ENCODE measurements at places on chromosomes 6 and 20.

DNA sequence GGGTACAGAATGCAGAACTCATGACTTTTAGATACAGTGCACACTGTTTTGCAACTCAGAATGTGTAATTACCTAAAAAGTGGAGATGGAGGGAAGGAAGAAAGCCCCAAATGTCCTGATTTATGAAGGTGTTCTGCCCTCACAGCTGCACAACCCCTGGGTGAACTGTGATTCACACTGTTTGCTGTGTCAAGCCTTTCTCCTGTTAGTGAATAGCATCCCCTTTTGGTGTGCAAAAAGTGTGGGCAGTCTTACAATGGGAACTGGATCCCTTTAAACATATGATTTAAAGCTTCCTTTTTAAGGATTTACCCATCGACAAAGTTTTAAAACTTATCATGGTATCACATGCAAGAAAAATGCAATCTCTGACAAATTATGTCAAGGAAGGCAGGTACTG is 633.4 kb upstream of the EPHA7 start:
- DNase-seq: no peak

GRCh38 chr6:142943711-142944123 is 1.3 kb downstream of the HIVEP2 start:
- DNase-seq: peak; percentile 22

- DNase-seq: no peak
Observed at GRCh38 chr20:54212226-54212625, 4.3 kb downstream of the PFDN4 start.

DNA sequence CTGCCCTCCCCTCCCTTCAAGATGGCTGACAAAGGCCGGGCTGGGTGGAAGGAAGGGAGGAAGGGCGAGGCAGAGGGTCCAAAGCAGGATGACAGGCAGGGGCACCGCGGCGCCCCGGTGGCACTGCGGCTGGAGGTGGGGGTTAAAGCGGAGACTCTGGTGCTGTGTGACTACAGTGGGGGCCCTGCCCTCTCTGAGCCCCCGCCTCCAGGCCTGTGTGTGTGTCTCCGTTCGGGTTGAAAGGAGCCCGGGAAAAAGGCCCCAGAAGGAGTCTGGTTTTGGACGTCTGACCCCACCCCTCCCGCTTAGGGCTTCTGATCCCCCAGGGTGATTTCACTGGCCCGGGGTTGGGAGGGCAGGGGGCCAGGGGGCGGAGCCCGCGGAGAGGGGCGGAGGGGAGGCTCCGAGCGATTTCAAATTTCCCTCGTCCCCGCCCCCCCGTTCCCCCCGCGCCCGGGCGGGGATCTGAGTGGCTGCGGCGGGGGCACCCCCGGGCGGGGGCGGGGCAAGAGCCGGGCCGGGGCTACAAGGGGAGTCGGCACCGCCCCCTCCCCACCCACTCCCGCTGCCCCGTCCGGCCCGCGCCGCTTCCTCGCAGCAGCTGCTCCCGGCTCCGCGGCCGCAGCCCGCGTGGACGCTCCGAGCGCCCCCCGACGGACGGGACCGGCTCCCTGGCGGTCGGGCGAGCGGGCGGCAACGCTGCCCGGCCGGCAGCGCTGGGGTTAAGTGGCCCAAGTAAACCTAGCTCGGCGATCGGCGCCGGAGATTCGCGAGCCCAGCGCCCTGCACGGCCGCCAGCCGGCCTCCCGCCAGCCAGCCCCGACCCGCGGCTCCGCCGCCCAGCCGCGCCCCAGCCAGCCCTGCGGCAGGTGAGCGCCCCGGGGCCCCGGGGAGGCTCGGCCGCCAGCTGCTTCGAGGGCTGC is at the start of gene DNMT3B:
Gene DNMT3B (plus strand): TSS at position 555 of the 923 bp plus-strand sequence. CDS start 17,939 bp downstream, outside the sequence.
- peak; percentile 54 for DNase-seq

GRCh38 chr6:43964659-43965570 is 162.3 kb downstream of the MRPL14 start:
- no peak for DNase-seq

- no peak for DNase-seq
Observed at GRCh38 chr20:53901497-53902096, 168.8 kb downstream of the BCAS1 start.

- no peak for DNase-seq
Observed at GRCh38 chr6:16840725-16841124, 79.5 kb upstream of the ATXN1 start.

DNA sequence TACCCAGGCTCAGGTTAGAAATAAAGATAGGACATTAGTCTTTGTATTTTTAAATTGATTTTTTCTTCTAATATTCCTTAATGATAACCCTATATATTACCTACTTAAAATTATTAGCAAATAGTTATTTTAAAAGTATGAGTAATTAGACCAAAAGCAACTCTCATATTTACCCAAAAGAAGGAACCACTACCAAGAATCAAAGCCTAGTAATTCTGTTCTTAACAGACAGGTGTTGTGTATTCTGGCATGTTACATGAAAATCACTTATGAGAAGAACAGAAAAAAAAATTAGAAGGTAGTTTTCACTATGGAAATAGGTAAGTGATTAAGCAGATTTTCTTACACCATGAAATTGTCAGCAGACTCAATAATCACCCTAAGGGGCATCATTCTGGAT is 105.1 kb downstream of the ATG5 start:
- DNase-seq: no peak

GRCh38 chr20:49669601-49670189 is 44.0 kb downstream of the B4GALT5 start:
- DNase-seq: no peak

DNA sequence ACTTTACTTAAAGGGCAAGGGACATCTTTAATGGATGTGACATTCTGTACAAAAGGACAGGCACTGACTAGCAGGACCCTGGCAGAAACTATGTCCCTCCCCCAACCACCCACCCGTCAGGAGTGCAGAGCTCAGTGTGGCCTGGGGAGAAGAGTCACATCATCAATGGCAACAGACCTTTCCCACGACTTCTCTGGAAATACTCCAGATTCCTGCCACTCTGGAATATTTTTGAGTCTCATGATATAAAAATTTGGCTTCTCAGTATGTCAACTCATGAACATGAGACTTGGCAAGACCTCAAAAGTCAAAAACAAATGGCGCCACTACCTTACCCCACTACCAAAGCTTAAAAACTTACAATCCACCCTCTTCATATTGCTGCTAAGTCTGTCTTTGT is 118.3 kb downstream of the SLC23A2 start:
- DNase-seq: no peak

GRCh38 chr20:14219801-14220461 is 117.5 kb downstream of the FLRT3 start:
- DNase-seq: no peak

GRCh38 chr20:5931411-5931810 is 18.9 kb downstream of the TRMT6 start:
- DNase-seq: no peak

- no peak for DNase-seq
Observed at GRCh38 chr6:148179786-148180185, 162.9 kb upstream of the SASH1 start.

DNA sequence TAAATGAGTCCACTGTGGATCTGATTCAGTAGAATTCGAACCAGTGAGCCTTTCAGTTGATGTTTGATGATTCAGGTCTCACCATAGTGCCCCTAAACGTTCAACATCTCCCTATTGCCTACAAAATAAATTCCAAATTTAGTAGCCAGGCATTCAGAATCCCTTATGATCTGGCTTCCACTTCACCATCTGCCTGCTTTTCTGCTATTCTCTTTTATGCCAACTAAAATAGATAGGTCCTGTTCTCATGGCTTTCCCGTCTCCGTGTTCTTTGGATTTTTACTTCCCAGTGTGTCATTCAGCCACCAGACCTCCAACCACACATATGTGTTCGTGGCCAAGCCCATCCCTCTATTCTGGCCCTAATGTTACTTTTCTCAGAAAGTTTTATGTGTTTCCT is 410.4 kb downstream of the LMBRD1 start:
- DNase-seq: no peak

GRCh38 chr6:81214414-81215091 is 537.9 kb downstream of the TENT5A start:
- no peak for DNase-seq

DNA sequence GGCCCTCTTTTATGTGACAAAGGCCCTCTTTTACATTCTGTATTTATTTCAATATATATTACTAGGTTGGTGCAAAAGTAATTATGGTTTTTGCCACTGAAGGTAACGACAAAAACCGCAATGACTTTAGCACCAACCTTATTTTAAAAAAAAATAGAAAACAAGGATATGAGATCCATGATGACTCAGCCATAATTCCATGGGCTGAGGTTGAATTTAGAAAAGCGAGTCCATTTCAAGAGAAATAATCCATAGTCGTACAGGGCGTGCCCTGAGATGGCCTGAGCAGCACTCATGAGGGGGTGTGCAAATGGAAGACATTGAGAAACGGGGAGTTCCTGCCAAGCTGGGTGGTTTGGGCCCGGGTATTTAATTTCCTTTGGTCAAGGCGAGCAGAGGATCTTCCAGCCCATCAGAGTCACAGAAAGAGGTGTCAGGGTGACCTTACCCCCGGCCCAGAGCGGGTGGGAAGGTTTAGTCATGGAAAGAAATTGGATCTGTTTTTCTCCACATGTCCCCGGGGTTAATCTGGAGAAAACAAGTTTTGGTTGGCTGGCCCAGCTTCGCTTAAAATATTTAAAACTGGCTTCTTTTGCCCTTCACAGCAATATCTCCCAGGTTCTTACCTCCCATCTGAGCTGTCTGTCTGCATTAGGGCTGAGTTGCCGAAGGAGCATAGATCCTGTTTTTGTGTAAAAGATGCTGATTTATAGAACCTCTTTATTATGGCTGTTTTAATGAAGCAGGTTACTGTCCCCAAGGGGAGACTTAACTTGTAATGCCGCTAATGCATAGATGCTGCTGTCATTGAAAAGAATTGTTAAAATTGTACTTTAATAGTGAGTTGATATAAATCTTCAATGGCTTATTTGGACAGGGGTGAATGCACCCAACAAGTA is 255.6 kb downstream of the PREX1 start:
- DNase-seq: no peak

DNA sequence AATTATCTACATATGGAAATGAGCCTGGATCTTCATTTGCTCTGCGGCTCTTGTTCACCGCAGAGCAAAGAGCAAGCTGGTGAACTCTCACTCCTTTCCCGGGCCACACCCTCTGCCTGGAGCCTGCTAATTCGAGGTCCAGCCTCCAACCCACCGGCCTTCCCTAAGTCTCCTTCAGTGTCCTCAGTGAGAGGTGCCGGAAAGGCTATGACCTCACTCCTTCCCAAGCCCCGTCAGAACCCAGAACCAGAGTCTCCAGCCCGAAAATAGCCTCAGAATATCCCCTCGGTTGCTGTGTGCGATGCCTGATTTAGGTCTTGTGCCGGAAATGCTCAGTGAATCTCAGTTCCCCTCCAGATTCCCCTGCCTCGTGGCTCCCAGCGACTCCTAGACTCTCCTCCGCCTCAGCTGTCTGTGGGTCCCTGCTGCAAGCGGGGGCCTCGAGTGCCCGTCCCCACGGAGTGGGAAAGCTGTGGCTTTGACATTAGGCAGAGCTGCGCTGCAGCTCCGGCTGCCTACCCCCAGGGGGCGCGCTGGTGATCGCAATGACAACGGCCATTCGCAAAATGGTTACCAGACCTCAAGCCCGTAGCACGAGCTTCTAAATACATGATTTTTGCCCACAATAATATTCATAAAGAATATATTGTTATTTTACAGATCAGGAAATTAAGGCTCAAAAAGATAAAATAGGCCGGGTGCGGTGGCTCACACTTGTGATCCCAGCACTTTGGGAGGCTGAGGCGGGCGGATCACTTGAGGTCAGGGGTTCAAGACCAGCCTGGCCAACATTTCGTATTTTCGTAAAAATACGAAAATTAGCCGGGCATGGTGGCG is 4.1 kb upstream of the BNIP5 start:
- peak; percentile 63 for DNase-seq

DNA sequence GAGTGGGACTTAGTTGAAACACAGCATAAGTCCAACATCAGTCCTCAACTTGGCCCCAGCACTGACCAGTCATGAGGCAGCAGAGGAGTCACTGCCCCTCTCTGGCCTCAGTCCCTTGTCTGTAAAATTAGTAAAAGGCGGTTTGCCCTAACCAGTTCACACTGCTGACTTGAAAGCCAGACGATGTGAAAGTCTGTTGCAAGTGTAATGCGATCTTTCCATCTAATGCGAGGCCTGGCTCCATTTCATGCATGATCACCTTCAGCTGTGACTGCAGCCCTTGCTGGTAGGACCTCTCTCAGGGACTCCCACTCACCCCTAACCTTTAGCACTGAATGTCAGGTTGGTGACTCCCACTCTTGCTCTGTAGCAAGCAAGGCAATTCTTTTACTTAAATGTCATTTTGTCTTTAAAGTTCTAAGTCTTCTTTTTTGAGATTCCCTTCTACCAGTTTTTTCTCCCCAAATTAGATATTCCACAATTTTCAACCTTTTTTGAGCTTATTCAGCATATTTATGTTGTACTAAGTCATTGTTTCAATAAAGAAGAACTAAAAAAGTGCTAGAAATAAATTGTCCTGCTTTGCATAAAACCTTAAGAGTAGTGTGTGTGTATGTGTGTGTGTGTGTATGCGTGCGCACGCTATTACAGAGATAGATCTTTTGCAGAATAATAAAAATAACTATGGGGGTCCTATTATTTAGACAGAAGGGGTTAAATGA is 245.5 kb downstream of the PACRG start:
- DNase-seq: no peak

GRCh38 chr6:65299236-65299635 is 407.8 kb downstream of the EYS start:
- DNase-seq: no peak

DNA sequence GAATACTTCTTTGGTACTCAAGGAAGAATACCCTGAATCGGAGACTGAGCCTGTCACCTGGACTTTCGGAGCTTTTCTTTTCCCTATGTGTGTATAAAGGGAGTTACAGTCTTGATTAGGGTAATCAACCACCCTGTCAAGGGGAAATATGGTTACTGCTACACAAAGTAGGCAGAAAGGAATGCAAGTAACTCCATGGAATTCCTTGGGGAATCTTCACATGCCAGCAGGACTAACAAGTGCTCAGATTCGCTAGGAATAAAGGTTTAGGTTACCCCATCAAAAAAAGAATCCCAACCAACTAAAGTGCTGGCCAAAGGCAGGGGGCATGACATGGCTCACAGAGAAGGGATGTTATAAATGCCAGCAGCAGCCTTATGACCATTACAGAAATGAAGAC is 10.4 kb downstream of the KCNS1 start:
- DNase-seq: no peak

DNA sequence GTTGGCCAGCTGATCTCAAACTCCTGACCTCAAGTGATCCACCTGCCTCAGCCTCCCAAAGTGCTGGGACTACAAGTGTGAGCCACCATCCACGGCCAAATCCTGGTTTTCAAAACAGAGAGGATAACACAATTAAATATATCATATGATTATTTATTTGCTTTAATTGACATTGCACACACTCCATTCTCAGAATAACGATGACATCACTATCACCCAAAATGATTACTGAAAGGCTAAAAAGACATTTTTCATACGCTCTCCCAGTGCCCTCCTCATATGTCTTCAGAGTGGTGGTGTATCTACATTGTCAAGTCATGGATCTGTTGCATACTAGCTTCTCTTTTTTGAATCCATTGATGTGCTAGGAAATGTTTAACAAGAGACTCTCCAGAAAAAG is 18.5 kb upstream of the CEP43 start:
- DNase-seq: no peak

Measured in activated CD8-positive, alpha-beta memory T cell treated with anti-CD3 and anti-CD28 coated beads for 48 hours (primary cell).